LNCaP clone FGC (cell line): ENCODE measurements at places on chromosomes 1 and 21.

GRCh38 chr1:1167398-1167821 lies 6.3 kb upstream of the TTLL10 start:
- no peak for DNase-seq

DNA sequence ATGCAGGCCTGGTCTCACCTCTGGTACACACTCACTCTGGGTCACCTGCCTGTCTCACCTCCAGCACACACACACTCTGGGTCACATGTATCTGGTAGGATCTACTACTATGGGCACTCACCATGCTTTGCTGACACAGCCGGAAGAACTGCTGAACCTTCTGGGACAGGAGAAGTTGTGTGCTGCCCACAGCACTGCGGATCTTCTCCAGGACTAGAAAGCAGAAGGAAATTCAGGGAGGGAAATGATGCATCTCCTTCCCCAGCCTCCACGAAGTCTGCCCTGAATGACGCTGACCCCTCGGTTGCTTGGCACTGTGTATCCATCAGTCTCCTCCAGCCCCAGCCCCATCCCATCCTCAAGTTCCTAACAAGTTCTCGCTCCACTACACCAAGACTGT lies 7.9 kb upstream of the SMIM12 start:
- no peak for DNase-seq

- no peak for DNase-seq
Measured at GRCh38 chr1:151011154-151011850, 3.1 kb downstream of the PRUNE1 start.

DNA sequence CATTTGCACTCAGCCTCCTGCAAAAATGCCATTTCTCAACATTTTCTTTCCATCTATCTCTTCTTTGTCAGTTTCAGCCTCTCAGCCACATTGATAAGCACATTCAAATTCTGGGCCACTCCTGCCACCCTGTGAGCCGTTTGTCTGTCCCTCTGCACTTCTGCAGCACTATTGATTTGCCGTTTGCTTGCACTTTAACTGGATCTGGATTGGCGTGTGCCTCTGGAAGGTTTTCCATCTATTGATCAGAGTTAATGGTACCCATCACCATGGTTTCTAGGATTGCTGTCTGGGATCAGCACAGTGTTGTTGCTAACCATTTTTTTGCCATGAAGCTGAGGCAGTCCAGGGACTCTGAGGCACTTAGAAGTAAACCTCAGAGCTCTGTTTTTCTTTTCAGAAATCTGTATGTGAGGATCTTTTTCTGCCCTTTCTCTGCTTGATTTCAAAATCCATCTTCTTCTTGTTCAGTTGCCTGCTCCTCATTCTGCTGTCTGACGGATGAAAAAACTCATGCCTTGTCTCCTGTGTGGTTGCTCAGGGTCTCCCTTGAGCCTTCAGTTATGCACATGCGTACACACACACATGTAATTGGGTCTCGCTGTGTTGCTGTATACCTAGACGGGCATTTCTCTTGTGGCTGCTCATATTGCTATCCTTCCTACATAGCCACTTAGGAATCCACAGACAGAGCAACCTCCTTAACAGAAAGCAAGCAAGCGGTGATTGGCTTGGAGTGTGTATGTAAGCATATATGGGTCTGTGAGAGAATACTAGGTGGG lies 67.9 kb downstream of the NOS1AP start:
- DNase-seq, result no peak

DNA sequence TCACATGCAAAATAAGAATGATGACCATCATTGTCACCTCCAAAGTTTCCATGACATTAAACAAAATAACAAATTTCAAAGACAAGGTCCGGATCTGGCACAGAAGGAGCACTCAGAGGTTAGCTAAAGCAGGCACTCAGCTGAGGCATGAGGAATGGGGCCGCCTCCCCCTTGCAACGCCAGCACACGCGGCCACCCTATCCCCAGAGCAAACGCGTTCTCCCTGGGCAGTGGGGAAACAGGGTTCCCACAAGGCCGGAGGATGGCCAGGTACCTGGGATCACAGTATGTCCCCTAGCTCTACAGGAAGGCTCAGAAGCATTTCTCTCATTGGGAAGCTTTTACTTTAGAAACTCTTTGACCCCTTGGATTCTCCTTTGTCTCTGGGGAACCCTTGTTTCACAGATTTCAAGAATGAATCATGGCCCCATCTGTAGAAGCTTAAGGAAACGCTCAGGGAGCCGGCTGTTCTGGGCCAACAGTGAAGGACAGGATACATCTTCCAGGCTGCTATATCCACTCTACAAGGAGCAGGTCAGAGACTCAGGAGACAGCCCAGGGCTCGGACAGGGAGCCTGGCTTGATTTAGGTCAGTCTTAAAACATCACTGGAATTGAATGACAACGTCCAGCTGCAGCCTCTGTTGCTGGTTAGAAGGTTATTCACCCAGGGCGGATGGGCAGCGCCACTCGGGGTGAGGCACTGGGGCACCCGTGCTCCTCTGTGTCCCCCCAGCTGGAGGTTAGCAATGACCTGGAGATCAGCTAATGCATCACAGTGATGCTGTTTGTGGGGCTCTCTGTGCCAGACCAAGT lies 496.4 kb downstream of the NPHP4 start:
- no peak for DNase-seq

DNA sequence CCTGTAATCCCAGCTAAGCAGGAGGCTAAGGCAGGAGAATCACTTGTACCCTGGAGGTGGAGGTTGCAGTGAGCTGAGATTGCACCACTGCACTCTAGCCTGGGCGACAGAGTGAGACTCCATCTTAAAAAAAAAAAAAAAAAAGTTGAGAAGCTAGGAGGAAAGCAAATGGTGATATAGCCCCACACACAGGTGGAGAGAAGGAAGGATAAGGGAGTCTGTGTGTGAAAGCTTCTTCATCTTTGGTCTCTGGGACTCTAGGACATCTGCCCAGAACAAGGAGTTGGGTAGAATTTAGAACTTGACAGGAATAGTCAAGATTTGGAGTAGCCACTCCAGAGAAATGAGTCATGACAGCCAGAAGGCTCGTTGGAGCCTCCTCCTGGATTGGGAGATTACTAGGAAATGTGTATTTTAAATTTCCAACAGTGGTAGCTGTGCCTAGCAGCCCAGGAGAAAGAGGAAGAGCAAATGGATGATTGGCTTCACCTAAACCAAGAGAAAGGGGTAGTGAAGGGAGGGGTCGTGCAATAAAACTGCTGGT lies 19.9 kb downstream of the NPL start:
- no peak for DNase-seq

DNA sequence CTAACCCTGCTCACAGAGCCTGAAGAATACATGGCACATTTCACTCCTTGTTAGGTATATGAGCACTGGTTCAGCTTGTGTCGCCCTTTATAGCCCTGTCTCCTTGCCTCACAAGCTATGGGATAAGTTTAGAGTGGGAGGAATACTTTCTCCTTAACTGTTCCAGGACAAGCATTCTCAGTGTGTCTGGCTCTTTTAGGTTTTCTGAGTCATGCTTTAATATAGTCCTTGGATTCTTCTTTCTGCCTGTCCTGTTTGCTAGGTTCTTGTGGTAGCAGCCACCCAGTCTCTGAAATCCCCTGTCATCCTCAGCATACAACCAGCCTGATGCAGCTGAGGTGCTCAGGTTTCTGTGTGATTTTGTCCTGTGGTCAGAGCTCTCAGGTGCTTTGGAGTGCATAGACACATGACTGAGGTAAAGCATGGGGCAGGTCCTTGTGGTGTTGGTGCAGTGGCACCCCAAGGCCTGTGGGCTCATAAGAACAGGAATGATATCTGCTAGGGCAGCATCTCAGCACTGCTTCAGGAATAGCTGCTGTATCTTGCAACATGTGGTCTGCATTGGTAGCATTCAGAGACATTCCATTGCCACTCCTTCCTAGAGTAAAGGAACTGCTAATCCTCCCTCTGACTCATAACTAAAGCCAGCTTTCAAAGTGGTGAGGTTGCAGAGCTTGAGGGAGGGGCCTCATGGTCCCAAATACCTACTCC lies 14.2 kb upstream of the CASQ2 start:
- DNase-seq, result no peak

GRCh38 chr1:27395441-27396195 lies 3.2 kb downstream of the GPR3 start:
- DNase-seq, result no peak

DNA sequence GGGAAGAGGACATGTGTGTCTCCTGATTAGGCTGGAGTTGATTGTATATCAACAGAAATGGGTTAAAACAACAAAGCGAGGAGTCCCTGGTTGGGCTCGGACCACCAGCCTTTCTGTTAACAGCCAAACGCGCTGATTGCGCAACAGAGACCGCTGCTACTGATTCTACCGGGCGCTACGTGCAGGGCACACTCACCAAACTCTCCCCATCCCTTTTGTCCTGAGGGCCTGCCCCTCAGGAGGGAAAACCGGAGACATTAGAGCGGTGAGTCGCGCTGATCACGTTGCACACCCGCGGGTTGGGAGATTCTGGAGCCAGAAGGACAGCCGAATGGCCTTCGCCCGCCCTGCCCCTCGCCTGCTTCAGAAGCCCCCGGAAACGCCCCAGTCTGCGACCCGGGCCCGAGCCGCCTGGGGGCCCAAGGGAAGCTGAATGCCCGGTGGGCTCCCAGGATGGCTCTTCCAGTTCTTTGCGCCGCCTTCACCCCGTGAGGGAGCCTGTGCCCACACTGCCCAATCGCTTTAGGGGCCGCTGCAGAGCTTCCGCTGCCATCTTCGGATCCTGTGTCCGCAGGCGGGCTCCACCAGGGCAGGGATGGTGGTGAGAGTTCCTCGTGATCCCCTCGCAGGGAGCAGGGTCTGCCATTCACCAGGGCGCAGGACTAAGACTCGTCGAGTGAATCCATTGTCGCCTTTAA lies 165.4 kb upstream of the NBPF11 start:
- DNase-seq, result no peak

- DNase-seq, result no peak
Measured at GRCh38 chr1:68959461-68960030, 462.7 kb upstream of the DEPDC1 start.

DNA sequence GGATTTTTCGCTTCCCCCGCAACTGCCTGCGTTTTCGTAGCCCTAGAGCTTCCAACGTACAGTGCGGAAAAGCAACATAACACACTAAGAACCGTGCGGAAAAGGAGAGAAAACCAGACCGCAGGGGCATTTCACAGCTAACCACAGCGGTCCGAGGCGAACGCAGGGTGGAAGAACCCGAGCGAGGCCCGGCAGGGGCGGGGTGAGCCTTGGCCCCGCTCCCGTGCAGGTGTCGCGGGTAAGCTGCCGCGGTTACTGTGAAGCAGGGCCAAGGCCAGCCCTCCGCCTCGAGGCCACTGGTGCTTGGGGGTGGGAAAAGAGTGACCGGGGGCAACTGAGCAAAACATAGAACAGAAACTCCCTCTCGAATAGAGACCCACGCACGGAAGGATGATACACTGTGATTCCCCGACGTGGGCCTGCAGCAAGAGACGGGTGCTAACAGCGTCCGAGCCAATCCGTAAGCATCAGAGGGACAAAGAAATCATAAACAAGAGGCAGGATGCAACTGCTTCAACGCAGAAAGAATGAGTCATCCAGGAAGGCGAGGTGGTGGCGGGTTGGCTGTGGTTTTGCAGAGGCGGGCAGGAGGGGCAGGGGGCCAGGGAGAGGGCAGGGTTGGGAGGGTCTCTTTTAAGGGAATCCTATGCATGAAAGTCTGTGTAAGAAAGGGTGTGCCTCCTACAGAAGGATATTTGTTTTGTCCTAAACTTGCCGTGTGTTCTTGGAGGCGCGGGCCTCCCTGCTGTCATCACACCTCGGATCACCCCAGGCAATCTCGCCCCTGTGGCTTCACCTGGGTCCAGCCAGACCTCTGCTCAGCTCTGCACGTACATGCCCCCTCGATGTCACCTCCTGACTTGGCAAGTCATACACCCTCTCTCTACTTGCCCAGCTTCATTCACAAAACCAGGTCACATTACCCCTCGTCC lies 7.3 kb downstream of the GNG4 start:
- DNase-seq, result no peak

GRCh38 chr1:4778056-4778455 lies 123.6 kb downstream of the AJAP1 start:
- no peak for DNase-seq

- DNase-seq, result peak; percentile 10
Measured at GRCh38 chr1:93798291-93798690, 80.7 kb downstream of the DNTTIP2 start.

GRCh38 chr1:220917535-220918209 lies 38.4 kb downstream of the HLX start:
- no peak for DNase-seq

GRCh38 chr1:12709696-12710095 lies 6.2 kb upstream of the AADACL3 start:
- DNase-seq, result no peak

- no peak for DNase-seq
Measured at GRCh38 chr1:55480029-55480795, 265.0 kb upstream of the USP24 start.

GRCh38 chr1:10680487-10680886 lies 116.0 kb downstream of the CASZ1 start:
- DNase-seq, result no peak

DNA sequence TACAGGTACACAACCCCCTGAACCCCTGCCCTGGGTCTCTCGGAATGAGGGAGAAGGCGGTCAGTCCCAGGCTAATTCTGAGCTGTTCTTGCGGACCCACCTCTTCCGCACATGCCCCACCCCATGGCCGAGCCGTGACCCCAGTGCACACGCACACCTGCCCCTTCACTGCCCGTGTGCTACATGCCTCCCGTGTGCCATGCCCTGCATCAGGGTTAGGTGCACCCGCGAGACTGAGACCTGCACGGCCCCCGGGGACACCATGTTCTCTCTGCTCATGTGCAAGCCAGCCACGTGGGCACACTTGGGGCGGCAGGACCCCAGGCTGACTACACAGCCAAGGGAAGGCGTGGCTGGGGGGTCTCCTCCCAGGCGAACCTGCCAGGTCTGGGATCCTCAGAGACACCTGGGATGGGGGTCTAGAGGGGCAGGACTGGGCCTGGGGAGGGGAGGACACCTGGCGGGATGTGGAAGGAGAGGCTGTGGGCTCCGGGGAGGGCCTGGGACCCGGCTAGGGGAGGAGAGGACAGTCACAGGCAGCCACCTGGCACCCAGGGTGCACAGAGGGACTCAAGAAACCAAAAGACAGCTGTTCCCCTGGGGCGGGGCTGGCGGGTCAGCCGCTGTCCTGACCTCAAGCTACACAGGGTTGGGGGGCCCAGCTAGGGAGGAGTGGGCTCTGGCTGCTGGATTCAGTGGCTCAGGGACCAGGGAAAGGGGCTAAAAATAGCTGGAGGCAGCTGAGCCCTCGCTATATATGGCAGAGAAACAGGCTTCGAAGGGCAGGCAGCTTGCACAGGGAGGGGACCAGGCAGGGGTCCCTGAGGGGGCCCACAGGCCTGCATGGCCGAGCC lies 133.4 kb downstream of the CASZ1 start:
- DNase-seq, result no peak

GRCh38 chr1:57485643-57486042 lies 61.8 kb upstream of the DAB1 start:
- no peak for DNase-seq

- no peak for DNase-seq
Measured at GRCh38 chr21:36104317-36105300, 30.3 kb upstream of the CBR3 start.

GRCh38 chr1:9823943-9824701 lies at the start of gene CLSTN1:
Gene CLSTN1, minus strand, starts transcription at chr1:9823965. Its CDS starts 232 bp downstream, at chr1:9823733.
- peak; percentile 37 for DNase-seq

- peak; percentile 21 for DNase-seq
Measured at GRCh38 chr1:101820071-101820470, 176.7 kb downstream of the OLFM3 start.

- DNase-seq, result no peak
Measured at GRCh38 chr1:165629848-165630628, 996 bp upstream of the MGST3 start.

GRCh38 chr21:45303091-45303615 lies 15.5 kb upstream of the POFUT2 start:
- no peak for DNase-seq
